Kidney epithelial cell (primary cell): ENCODE measurements at places on chromosomes 12 and 14.

DNA sequence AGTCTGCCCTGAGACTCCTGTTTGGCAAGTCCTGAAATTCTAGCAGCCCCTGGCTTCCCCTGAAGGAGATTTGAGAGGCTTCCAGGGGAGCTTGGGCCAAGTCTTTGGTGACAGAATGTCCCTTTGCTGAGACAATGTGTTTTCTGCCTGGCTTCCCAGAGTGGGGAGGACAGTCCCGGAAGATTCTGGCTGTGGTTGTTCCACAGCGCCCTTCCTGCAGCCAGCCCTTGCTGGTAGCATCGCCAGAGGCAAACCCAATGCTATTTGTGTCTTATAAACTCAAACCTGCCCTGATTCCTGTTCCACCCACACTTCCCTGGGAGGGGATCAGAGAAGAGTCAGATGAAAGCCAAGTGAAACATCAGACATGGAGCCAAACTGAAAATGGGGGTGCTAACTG, 56.4 kb upstream of the OAS1 start:
- DNase-seq: no peak

- peak; percentile 2 for DNase-seq
These were observed 40.0 kb downstream of the OSBPL8 start for GRCh38 chr12:76519538-76519937.

DNA sequence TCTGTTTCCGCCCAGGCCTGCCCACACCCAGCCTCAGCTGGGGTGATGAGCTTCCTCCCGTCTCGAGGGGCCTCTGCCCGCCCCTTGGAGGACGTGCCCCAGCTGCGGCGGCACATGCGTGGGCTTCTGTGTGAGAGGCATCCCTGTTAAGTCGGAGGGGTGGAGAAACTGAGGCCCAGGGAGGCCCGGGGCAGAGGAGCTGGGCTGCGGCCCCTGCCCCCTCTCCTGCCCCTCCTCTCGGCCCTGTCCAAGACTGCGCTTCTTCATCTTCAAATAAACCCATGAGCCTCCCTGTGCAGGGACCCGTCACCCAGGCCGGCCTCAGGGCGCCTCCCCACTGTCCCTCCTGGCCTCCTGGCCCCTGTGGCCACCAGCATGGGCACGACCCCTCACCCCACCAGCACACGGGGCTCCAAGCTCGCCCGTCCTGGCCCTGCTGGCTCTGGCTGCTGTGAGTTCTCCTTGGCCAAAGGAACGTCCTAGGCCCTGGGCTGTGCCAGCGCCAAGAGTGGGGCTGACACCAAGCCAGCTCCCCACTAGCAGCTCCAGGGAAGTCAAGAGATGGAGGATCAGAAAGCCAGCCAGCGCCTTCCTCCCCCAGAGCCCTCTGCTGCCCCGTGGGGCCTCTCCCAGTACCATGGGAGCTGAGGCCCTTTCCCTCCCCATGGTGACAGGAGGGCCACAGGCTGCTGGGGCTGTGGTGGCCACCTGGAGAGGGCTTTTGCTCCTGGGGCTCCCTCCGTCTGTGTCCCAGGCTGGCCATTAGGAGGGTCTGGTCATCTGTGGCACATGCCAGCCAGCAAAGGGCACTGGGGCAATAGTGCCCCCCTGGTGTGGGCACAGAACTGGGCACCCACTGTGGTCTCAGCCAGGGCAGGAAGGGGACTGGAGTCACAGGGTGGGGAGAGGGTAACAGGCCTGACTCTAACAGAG, 180.4 kb downstream of the KIF26A start:
- no peak for DNase-seq

DNA sequence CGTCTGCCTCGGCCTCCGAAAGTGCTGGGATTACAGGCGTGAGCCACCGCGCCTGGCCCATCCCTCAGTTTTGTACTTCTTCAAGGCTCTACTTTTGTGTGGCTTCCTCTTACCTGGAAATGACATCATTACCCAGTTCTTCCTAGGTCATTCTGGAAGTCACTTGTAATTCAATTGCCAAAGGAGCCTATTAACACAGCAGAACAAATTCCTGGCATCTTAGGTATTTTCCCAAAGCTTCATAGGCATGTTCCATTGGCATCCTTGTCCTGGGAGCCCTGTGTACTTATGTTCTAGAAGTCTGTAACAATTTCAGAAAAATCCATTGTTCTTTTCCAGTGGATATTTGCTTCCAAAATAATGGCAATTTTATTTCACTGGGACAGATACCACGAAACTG, 60.6 kb downstream of the DAAM1 start:
- no peak for DNase-seq

GRCh38 chr12:120920178-120920577, 16.0 kb upstream of the SPPL3 start:
- DNase-seq: no peak

DNA sequence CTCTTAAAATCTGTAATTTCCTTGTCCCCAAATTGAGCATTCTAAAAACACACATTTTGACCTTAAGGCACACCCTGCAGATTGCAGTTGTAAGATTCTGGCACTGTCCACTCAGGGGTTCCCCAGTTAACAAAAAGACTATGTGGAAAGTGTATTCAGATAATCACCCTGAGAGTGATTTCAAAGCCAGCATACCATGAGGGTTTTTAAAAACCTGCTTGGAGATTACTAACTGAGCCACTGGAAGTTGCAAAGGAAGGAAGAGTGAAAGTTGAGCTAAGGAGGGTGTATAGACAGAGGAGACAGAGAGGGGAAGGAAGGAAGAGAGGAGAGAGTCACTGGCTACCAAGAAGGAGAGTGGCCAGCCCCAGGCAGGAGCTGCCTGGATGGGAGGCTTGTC, 82.6 kb downstream of the EML1 start:
- no peak for DNase-seq

DNA sequence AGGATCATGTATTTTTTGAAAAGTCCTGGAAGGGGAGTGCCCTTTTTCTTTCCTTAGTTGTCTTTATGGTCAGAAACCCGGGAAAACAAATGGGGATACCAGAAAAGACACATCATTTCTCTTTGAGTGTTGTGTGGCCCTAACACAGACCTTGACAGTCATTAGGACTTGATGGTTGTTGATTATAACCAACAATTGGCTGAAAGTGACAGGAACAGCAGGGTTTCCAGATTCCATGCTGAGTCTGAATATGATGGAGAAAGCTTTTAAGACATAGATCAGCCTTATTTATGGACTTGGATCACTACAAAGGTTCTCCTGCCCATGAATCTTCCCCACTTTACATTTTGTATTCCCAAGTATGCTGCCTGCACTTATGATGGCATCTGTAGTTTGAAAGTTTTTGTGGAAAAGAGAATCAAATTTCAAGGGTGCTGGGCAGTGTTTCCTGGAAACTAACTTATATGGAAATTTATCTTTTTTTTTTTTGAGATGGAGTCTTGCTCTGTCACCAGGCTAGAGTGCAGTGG, 30.4 kb downstream of the POLR3B start:
- no peak for DNase-seq

GRCh38 chr12:120620624-120621023, 19.8 kb upstream of the CABP1 start:
- no peak for DNase-seq

DNA sequence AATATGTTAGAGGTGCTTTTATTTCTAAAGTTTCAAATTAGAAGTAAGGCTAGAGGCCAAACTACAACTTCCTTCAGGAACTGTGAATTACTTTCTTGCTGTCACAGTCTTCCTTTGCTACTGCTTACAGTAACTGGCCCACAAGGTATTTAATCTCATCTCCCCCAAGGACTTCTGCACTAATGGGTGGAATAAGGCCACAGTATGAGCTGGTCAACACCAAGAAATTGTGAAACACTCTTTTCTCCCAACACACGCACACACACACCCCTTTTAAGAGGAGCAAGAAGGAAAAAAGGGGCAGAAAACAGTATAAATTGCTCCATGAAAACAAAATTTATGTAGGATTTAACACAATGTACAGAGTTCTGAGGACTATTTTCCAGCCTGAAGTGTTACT, 45.6 kb downstream of the SCAF11 start:
- DNase-seq: no peak

DNA sequence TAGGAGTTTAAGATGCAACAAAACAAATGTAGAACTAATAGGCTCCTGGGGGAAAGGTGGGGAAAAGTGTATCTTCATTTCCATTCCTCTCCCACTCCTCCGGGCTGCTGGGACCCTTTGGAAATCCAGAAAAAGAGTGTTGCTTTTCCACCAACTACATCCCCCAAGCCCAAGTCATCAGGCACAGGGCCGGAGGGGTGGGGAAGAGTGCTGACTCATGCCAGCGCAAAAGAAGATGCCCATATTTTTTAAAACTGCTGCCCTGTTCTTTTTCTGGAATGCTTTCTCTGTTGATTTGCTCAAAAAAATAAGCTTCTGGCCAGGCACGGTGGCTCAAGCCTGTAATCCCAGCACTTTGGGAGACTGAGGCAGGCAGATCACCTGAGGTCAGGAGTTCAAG, 70.9 kb downstream of the TBK1 start:
- DNase-seq: no peak
